H9 (cell line): ENCODE measurements at places on chromosomes 5 and 9.

- DNase-seq, result peak; percentile 82
Observed at GRCh38 chr5:141811287-141812155, 66.7 kb downstream of the PCDH1 start.

- DNase-seq, result no peak
Observed at GRCh38 chr9:82254646-82255367, 266.2 kb downstream of the SPATA31D1 start.

DNA sequence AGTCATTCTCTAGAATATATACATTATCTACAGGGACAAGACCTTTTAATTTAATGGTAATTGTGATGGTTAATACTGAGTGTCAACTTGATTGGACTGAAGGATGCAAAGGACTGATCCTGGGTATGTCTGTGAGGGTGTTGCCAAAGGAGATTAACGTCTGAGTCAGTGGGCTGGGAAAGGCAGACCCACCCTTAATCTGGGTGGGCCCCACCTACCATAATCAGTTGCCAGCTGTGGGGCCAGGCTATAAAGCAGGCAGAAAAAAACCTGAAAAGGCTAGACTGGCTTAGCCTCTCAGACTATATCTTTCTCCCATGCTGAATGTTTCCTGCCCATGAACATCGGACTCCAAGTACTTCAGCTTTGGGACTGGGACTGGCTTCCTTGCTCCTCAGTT lies 112.2 kb upstream of the SMC2 start:
- no peak for DNase-seq

- DNase-seq, result no peak
Observed at GRCh38 chr5:53151713-53152458, 42.3 kb upstream of the MOCS2 start.

DNA sequence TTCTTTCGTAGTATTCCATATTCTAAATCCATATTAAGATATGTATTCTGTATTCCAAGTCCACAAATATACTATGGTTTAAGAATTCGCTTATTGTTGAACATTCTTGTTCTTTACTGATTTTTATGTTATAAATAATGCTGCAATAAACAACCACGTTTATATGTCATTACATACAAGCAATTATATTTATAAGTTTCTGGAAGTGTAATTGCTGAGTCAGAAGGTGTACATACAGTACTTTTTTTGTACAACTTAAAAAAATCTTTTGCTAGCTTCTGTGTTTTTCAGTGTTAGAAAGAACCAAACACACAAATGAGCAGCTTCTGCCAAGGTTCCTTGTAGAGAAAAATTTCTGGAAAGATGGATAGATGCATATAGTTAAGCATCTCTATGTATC lies 48.6 kb upstream of the TNFAIP8 start:
- DNase-seq, result no peak

GRCh38 chr5:154042766-154043165 lies 4.0 kb downstream of the MFAP3 start:
- no peak for DNase-seq

GRCh38 chr5:52842111-52842510 lies 54.4 kb downstream of the ITGA1 start:
- no peak for DNase-seq

DNA sequence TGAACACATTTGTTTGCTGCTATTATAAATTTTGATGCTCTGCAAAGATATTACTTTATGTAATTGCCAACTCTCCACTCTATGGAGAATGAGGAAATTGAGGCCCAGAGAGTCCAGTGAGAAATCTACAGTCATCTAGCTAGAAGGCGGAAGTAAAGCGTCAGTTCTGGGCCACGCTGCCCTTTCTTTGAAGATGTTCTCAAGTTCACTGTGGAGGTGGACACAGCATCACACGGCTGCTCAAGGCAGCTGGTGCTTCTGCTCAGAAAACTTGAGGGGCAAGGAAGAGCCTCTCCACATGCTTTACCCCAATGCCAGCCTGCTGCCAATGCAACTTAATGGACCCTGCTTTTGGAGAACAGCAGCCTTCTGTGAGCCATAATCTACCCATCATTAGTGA lies 96.3 kb downstream of the TTLL11 start:
- DNase-seq, result no peak

DNA sequence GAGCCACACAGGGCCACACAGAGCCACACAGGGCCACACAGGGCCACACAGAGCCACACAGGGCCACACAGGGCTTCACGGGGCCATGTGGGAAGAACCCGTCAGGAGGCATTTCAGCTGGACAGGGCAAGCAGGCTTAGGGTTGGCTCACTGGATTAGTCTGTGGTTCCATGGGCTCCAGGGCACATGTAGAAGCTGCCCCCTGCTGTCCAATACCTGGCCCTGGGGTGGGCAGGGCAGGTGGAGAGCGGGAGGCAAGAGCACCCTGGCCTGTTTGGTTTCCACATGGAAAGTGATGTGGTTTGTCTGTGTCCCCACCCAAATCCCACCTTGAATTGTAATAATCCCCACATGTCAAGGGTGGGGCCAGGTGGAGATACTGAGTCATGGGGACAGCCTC lies 16.4 kb upstream of the LPCAT1 start:
- peak; percentile 35 for DNase-seq

DNA sequence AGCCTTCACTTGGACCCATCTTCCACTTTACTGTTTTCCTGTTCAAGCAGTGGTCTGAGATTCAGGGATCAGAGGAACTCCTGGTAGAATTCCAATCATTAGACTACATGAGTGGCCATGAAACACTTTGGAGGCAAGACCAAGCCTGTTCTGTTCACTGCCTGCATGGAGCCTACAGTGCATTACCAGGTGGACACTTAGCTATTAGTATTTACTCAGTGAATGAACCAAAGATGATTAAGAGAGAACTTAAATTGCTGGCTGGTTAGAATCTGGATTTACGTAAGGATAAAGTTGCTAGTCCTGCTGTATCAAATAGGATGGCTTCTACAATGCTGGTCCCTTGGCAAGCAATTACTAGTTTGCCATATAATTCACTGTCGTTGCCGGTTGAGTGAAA lies 245.5 kb downstream of the ARRDC3 start:
- no peak for DNase-seq

- no peak for DNase-seq
Observed at GRCh38 chr5:97420646-97421045, 237.6 kb upstream of the RIOK2 start.
